A375 (cell line): ENCODE measurements at places on chromosomes 2 and 18. TPM values are rescaled to one million over a fixed set of nuclear protein-coding genes. Genes with fewer than 3 reads are reported as not detected.

PCARE gene
- 0.04 TPM in 1 of 2 replicates, not detected in the other for total RNA-seq

INPP5D gene
- 0.37 and 0.72 TPM in 2 replicates for total RNA-seq

LCT gene
- 0.04 and 0.08 TPM in 2 replicates for total RNA-seq

PAX3 gene
- total RNA-seq: 17.3 and 21.6 TPM in 2 replicates

FLACC1 gene
- 0.68 and 1.1 TPM in 2 replicates for total RNA-seq

WDFY1 gene
- total RNA-seq: 14.5 and 28.3 TPM in 2 replicates

ZNF516 gene
- total RNA-seq: 12.5 and 13.8 TPM in 2 replicates

SERPINB3 gene
- total RNA-seq: not detected in 2 replicates

SLC5A7 gene
- 0.05 TPM in 1 of 2 replicates, not detected in the other for total RNA-seq

RFTN2 gene
- 0.88 and 2.3 TPM in 2 replicates for total RNA-seq

OSR1 gene
- total RNA-seq: not detected in 2 replicates

CFAP65 gene
- 0.08 TPM in 1 of 2 replicates, not detected in the other for total RNA-seq

GREB1L gene
- 2.2 and 3.6 TPM in 2 replicates for total RNA-seq

ANKRD30BL gene
- total RNA-seq: not detected in 2 replicates

MAP3K19 gene
- not detected in 2 replicates for total RNA-seq

RNF125 gene
- 8.8 and 11.3 TPM in 2 replicates for total RNA-seq
